Astrocyte (in vitro differentiated cells and primary cell): ENCODE measurements at places on chromosomes 11 and 22. TPM values are rescaled to one million over a fixed set of nuclear protein-coding genes. Genes with fewer than 3 reads are reported as not detected.

Gene DCHS1
- total RNA-seq: 7.7 and 8.4 TPM in 2 replicates

Gene NAALAD2
- total RNA-seq: 1.8 and 3.1 TPM in 2 replicates

Gene MB
- total RNA-seq: not detected in 2 replicates

Gene OR2D2
- total RNA-seq: 0.39 TPM in 1 of 2 replicates, not detected in the other

Gene KCNJ1
- total RNA-seq: 0.14 TPM in 1 of 2 replicates, not detected in the other

Gene LRRC51
- total RNA-seq: 4.2 and 4.4 TPM in 2 replicates

Gene TSSK2
- not detected in 2 replicates for total RNA-seq

DNA sequence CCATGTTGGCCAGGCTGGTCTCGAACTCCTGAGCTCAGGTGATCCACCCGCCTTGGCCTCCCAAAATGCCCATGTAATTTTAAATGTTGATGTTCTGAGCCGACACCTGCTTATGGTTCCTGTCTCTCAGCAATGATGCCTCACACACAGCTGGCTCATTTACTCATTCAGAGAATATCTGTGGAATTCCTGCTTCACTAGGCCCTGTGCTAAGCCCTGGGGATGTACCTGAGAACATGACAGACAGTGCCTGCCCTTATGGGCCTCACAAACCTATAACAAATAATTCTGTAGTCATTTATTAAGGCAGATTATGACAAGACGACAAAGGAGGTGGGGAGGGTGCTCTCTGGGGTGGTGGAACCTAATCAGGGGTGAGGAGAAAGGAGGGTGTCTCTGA, 93.7 kb downstream of the PRR5L start:
- DNase-seq: no peak

GRCh38 chr22:22616636-22617035, 27.8 kb upstream of the GGTLC2 start:
- DNase-seq: no peak

DNA sequence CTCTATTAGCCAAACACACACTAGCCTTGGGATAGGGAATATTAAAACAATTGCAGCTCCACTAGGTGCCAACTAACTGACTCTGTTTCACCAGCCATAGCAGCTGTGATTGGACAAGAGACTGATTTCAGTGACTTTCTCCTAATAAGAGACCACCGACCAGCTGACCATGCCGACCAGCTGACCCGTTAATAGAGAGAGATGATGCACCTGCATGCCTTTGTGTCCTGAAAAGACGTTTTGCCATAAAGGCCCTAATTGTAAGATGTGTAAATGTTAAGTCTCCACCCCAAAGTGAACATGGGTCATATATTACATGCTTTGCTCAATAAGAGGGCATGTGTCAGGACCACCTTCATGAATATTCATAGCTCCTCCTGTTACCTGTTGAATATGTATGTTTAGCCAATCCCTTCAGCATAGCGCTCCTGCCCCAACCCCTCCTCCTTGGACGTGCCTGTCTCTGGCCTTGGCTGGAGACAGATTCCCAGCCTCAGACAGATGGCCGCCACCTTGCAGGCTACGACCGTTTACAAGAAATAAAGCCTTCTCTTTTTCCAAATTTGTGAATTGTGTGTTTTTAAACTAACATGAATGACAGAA, 1.3 kb upstream of the NADSYN1 start:
- no peak for DNase-seq

DNA sequence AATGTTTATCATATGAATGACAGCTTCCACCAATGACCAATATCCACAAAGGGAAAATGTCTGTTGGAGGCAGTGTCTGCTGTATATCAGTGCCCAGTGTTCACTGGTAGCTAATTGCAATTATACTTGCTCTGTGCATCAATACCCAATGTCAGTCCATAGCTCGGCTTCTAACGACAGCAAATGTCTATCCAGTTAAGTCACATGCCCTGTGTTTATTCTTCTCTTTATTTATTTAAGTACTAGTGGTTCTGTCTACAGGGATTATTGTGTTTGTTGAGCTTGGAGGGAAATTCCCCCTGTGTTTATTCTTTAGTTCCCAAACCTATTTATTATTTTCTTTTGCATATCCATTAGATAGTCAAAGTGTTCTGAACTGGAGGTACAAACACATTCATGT, 18.6 kb downstream of the TSKU start:
- DNase-seq: no peak

- no peak for DNase-seq
Measured at GRCh38 chr11:71456294-71456693, 3.3 kb downstream of the NADSYN1 start.

DNA sequence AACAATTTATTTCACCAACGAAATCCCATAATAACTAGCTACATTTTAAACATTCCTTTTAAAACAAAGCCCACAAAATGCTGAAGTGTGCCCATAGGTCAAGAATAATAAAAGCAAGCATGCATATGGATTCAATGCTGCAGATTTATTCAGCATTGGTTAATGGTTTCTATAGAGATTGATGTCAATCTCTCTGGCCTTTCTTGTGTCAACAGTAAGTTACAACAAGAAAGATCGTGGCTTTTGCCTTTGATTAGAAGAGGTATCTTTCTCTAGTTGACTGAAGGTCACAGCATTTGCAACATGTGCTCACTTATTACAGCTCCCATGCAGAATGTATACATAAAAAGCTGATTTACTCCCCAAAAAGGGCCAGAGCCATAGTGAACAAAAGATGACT, 1.4 kb upstream of the SOX6 start:
- no peak for DNase-seq

DNA sequence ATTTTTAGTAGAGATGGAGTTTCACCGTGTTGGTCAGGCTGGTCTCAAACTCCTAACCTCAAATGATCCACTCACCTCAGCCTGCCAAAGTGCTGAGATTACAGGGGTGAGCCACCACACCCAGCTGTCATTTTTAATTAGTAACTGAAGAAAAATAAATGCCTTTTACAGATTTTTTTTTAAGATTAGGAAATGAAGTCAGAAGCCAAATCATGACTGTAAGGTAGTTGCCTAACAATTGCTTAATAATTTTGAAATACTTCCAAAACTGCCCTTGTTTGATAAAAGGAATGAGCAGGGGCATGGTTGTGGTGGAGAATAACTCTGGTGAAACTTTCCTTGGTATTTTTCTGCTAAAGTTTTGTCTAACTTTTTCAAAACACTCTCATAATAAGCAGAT, 98.9 kb upstream of the SLC5A12 start:
- peak; percentile 91 for DNase-seq

DNA sequence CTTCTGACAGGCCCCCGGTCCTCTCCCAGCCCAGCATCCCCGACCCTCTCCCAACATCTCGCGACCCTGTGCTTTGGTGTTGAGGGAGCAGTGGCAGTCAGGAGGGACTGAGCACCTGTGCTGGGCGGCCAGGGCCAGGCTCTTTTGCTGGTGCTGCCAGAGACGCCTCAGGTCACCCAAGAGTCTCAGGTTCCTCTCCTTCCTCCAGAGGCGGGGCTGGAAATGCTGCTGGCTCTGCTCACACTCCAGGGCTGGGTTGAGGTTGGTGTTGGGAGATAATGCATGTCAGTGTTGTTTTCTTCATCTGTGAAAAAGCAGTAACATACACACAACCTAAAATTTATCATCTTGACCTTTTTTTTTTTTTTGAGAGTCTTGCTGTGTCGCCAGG, 1.2 kb upstream of the IGLL1 start:
- DNase-seq: no peak

DNA sequence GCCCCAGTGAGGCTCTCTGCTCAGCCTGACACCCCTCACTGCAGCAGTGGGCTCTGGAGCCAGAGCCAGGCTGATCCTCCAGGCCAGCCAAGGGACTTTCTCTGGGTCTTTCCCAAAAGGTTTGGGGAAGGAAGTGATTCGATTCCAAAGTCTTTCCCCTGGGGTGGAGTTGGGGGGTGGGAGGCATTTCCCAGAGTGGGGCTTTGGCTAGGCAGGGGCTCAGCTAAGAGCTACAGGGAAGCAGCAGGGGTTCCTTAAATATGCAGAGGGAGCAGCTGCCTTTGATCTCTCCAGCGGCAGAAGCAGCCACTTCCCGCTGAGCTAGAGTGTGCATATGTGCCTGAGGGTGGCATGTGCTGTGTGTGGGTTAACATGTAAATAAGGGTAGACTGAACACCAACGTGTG, 192.9 kb downstream of the INSC start:
- DNase-seq: no peak

DNA sequence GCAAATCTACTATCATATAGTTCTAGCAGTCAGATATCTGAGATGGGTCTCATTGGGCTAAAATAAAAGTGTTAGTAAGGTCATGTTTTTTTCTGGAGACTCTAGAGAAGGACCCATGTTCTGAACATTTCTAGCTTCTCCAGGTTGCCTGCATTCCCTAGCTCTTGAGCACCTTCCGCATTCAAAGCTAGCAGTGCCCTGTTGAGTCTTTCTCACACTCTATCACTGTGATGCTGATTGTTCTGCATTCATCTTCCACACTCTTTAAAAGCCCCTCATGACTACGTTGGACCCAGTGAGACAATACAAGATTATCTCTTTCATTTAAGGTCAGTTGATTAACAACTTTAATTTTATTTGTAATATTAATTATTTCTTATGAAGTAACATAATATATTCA, 433.3 kb upstream of the CHORDC1 start:
- no peak for DNase-seq

DNA sequence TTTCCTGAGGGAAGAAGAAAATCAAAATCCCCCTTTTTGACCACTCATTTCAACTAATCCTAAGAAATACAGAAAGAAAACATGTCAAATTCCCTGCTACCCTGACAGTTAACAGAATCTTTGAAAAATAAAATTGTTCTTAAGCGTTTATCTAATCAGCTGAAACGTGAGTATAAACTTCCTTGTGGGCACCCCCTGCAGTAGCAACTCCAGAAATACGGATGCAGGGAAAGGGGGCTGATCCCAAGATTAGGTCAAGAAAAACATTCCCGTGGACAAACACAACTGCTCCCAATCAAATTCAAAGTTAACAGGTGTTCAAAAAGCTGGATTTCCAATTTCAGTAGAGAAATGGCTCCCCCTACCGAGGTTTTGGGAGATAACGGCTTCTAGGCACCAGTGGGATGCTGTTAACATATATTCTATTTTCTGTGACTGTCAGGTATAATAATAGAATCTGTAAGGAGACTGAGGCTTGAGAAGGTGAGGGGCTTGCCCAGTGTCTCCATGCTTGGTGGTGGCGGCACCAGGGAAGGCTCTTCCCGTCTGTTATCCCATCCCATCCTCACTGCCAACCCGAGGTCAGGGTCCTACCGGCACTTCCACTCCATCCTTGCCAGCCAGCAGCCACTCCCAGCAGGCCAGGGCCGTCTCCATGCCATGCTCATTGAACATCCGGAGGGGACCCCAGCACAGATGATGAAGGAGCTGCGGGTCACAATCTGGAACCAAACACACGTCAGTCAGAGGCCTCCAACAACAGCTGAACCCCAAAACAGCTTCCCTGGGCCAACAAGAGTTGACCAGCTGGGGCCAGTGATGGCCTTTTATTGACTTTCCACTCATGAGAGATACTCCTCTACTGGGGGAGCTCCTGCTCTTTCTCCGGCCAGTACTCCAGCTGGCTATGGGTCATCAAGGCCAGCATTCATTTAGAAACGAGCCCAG, 32.0 kb upstream of the SERPIND1 start:
- DNase-seq: no peak

DNA sequence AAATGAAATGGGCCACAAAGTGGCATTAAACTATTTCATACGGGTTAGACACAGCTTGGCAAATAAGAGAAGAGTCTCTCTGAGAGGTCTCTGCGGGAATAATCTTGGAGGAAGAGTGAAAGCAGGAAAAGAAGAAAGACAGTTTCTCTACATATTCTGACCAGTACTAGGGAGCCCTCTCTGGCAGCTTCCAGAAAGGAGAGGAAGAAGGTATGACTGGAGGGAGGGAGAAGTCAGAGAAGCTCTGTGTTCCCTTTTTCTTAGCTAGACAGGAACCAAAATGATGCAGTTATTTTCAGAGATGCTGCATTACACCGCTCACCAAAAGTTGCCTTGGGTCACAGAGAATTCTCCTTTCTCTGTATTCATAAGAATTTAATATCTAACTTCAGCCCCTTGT, 382.1 kb downstream of the KCNA4 start:
- no peak for DNase-seq

DNA sequence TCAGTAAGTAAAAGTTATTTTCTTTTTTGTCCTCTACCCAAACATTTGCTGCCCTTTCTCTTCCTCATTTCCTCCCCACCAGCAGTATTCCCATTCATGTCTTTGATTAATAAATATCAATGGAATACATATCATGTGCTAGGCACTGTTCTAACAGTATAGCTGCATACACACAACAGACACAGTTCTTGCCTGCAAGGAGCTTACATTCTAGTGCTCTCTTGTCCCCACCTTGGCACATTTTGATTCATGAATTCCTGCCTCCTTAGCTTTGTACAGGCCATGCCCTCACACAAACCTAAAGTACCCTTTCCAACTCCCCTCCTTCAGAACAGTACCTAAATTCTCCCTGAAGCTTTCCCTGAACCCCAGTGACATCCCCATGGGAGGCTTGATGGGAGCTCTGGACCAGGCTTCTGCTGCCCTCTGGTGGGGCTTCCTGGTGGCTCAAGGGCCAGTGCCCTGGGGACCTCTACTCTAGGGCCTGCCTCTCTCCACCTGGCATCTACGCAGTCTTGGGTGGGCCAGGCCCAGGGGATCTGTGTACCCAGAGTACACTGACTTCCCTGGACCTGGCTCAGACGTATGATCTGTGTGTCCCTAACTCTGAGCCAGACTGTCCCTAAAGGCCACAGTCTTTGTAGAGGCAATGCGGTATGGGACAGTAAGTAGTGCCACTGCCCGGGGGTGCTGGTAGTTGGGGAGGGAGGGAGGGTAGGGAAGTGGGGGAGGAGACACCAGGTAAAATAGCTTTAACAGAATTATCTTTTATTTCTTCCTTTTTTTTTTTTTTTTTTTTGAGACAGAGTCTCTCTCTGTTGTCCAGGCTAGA, 14.1 kb downstream of the RPS13 start:
- DNase-seq: no peak

- no peak for DNase-seq
Measured at GRCh38 chr11:24389575-24389974, 107.3 kb upstream of the LUZP2 start.
